ENCODE measurements at places on chromosomes 4 and X.

- DNase-seq = no peak
Observed at GRCh38 chr4:172404676-172405075, 591.5 kb downstream of the GALNTL6 start.

- DNase-seq = no peak
Observed at GRCh38 chr4:125044886-125045285, 269.9 kb upstream of the FAT4 start.

GRCh38 chr4:133314991-133315390, 165.9 kb downstream of the PCDH10 start:
- DNase-seq = no peak

- DNase-seq = no peak
Observed at GRCh38 chrX:150062292-150063137, 124.2 kb upstream of the EOLA2 start.

DNA sequence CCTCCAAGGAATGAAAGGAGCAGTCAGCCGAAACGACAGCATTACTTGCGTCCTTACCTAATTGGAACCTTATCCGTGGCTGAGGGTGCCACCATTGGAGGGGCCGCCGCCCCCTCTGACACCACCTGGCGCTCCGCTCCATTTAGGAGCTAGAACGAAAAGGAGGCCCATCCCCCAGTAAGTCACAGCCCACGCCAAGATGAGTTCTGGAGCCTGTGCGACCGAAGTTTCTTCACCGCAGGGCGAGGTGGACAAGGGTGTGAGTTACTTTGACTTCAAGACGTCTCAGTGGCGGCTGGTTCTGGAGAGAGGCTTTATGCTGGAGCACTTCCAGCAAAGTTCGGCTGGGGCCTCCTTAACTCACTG, 729 bp upstream of the IRF2 start:
- DNase-seq = no peak

DNA sequence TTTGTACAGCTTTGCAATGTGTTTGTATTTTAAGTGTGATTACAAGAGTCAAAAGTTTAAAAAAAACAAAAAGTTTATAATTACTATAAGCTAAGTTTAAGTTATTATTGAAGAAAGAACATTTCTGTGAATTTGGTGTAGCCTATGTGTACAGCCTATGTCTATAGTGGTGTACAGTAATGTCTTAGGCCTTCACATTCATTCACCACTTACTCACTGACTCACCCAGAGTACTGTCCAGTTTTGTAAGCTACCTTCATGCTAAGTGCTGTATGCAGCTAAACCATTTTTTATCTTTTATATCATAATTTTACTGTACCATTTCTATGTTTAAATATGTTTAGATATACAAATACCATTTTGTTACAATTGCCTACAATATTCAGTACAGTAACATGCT, 182.3 kb downstream of the RPA4 start:
- DNase-seq = no peak

- DNase-seq = no peak
Observed at GRCh38 chr4:141311246-141312204, 90.8 kb downstream of the ZNF330 start.

GRCh38 chr4:40963897-40964478, 214.2 kb downstream of the NSUN7 start:
- DNase-seq = no peak

DNA sequence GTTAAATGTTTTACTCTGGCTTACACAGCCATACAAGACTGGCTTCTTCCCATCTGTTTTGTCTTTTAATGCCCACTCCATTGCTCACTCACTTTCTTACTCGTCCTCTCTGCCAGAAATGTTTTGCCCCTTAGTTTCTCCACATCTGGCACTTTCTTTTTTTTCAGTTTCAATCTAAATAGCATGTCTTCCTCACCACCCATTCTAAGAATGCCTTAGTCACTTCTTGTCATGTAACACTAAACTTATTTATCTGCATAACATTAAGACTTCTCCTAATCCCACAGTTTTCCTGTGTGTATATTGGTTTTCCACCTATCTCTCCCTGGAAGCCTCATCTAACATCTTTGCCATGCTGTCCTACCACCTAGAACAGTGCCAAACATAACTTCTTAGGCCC, 119.3 kb downstream of the ADAMTS3 start:
- DNase-seq = no peak

- DNase-seq = no peak
Observed at GRCh38 chrX:111444881-111445280, 32.9 kb upstream of the DCX start.

DNA sequence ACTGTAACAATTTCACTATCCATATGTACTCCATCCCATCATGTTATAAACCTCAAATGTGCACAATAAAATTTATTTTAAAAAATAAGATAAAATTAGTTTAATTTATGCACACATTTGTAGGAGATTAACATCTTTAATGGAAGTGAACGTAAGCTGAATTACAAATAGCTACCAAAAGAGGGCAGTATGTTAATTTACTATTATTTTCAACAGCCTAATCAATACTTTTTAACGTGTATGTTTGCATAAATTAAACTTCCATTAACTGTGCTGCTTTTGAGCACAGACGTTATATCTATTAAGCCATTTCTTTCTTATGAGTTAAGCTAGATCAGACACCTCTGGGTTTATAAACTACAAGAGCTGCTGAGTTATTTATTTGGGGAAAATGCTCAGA, 56.5 kb upstream of the PHKA2 start:
- no peak for DNase-seq

GRCh38 chr4:159016593-159017024, 86.3 kb upstream of the RAPGEF2 start:
- no peak for DNase-seq

GRCh38 chr4:128682942-128683666, 126.4 kb upstream of the JADE1 start:
- DNase-seq = no peak

- DNase-seq = no peak
Observed at GRCh38 chr4:173417833-173418232, 18.9 kb upstream of the SCRG1 start.

- DNase-seq = no peak
Observed at GRCh38 chr4:72463724-72464123, 105.3 kb downstream of the ADAMTS3 start.

DNA sequence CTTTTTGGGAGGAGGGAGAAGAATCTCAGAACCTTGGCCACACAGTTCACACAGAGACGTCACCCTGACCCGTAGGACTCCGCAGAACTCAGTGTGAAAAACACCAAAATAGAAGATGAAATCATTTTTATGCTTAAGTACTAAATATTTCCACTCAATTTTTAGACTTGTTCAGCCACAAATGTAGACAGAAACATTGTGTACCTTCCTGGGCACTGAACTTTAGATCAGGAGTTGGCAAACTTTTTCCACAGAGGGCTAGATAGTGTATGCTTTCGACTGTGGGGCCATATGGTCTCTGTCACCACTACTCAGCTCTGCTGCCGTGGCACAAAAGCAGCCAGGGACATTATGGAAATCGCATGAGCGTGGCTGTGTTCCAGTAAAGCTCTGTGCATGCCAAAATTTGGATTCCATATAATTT, 61.8 kb upstream of the STOX2 start:
- no peak for DNase-seq

GRCh38 chr4:65416891-65417290, 253.4 kb downstream of the EPHA5 start:
- DNase-seq = no peak

- DNase-seq = no peak
Observed at GRCh38 chr4:25637581-25638220, 17.9 kb upstream of the SLC34A2 start.

GRCh38 chr4:10173037-10173753, 56.6 kb upstream of the WDR1 start:
- DNase-seq = no peak

DNA sequence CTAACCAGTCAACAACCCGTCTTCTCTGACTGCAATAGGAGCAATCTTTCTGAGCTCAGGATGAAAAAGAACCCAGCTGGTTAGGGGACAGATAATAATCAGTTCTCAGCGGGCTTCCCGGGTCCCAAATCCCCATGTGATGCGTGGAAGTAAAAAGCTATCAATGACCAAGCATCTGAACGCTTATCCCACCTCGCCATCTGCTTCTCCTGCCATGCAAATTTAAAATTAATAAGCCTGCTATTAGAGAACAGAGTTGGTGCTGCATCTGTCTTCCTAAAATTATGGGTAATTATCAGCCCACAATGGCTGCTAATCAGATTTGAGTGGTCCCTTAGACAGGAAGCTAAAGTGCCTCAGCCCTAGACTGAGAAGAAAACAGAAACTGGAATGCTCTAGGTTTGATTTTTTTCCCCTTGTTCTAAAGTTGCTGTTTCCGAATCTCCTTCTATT, 37.5 kb downstream of the AFAP1 start:
- no peak for DNase-seq

GRCh38 chr4:69115851-69116213, 19.6 kb downstream of the UGT2B7 start:
- no peak for DNase-seq

GRCh38 chrX:72495046-72495445, 77.6 kb downstream of the HDAC8 start:
- no peak for DNase-seq

- DNase-seq = no peak
Observed at GRCh38 chr4:118883861-118884260, 4.8 kb upstream of the SYNPO2 start.

- DNase-seq = no peak
Observed at GRCh38 chr4:43251841-43252240, 359.3 kb downstream of the GRXCR1 start.

DNA sequence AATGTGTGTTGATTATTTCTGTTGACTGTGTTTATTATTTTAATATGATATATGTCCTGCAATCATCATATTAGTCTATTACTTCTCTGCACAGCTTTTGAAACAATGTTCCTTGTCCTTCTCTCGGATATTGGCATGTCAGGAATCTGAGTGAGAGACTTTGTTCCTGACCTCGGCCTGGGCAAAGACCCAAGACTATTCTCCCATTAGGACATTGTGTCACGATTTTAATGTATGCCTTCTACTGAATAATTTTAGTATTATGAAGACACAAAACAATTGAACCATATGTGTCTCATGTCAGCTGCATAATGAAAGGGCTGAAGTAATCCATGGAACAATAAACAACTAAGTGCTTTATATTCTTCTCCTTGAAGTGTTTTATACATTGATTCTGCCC, 580.8 kb upstream of the TENM3 start:
- DNase-seq = no peak

DNA sequence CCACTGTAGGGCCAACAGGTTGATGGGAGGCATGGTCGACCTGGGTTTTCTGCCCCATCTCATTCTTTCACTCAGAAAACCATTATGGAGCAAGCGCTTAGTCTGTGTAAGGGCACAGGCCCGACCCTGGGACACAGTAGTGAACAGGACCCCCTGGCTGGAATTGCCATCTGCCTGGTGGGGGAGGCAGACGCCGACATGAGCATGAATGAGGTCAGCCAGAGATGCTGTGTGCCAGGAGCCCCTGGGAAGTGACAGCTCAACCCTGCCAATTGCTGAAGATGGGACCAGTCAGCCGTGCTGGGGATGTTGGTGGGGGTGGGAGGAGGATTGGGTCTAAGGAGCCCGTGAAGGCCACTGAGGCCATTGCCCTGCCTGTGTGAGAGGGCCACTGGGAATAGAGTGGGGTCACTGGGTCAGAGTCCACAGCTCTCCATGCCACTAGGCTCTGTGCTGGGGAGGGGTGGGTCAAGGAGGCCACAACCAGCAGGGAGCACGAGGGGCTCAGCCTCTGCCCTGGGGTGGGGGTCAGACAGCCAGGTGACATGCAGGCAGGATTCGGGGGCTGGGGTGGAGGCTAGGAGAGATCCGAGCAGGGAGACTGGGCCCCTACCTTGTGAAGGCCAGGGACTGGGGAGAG, 31.0 kb downstream of the ZNF185 start:
- DNase-seq = no peak

DNA sequence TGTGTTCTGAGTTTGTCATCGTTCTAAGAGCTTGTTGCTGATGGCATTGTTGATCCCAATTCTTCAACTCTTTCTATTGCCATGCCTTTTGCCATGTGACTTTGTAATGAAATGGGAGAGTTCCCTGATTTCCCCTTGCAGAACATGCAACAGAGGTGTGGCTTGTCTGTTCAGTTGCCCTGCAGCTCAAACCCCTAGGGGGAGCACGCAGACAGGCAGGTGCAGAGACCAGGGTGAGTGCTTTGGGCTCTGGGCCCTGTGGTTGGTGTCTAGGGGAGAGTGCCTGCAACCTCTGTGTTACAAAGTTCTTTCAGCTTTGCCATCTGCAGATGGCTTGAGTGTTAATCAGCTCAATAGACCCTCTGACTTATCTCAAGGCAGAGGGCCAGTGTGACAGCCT, 332.7 kb downstream of the MID1IP1 start:
- DNase-seq = no peak

DNA sequence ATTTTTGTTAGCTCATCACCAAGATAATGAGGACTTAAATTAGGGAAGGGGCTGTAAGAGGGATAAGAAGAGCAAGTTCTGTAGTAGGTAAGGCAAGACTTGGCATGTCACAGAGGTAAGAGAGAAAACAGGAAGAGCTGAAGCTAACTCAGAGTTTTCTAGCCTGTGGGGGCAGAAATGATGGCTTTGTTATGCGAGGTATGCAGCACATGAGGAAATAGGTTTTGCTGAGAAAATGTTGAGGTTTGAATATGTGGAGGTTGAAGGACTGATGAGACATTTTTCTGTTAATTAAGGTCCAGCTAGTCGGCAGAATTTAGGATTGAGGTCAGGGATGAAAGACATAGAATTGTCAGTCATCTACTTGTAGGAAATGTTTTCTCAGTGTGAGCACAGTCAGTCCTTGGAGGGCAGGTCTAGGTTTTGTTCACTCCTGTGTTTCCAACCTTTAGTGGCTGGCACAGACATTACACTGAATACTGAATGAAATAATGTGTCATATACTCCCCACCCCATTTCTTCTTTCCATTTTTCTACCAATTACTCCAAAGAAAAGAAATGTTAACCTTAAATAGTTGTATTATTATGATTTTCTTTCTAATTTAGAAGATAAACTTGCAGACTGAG, 154.0 kb upstream of the AADAT start:
- no peak for DNase-seq

DNA sequence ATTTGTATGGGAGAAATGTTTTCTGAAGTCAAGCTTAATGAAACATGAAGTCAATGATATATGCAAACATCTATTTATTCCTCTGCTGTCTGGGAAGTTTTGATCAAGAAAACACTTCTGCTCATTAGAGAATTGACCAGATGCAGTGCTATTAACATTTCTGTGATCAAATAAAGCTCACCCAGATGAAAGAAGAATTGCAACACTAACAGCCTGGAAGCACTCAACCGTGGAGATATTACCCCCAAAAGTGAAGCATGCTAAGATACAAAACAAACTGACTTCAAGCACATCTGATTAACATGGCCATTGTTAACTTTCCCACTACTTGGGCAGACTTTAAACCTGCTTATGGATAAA, 73.7 kb upstream of the GUCY1A1 start:
- no peak for DNase-seq

- DNase-seq = no peak
Observed at GRCh38 chrX:25083661-25084060, 67.9 kb upstream of the ARX start.

- DNase-seq = no peak
Observed at GRCh38 chr4:1204286-1204827, 32.0 kb upstream of the SPON2 start.

GRCh38 chr4:4680758-4681157, 138.9 kb upstream of the STX18 start:
- no peak for DNase-seq

- DNase-seq = no peak
Observed at GRCh38 chrX:153646620-153647373, at the start of gene DUSP9. DUSP9 (plus strand) TSS chrX:153647203; CDS start chrX:153647954, 751 bp downstream.
